ENCODE measurements at places on chromosomes 1 and 21.

- no peak for DNase-seq
Measured at GRCh38 chr1:11731691-11732283, 4.1 kb upstream of the AGTRAP start.

- DNase-seq = no peak
Measured at GRCh38 chr1:245409341-245410195, 254.8 kb downstream of the KIF26B start.

DNA sequence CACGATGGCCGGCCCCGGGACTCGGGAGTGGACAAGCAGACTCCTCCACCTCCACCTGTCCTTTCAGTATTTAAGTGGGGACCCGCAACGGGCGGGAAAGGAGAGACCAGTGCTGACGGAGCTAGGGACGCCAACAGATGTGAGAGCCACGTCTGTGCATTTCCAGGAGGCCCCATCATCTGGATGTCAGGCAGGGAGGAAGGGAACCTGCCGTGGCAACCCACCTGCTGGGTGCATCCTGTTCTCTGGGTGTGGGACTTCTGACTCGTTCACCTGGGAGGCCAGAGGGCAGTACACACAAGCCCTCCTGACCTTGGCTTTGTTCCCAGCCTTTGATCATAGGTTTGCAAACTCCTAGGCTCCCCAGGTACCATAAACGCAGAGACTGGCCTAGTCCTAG lies 5.6 kb upstream of the PCBP3 start:
- DNase-seq = no peak

DNA sequence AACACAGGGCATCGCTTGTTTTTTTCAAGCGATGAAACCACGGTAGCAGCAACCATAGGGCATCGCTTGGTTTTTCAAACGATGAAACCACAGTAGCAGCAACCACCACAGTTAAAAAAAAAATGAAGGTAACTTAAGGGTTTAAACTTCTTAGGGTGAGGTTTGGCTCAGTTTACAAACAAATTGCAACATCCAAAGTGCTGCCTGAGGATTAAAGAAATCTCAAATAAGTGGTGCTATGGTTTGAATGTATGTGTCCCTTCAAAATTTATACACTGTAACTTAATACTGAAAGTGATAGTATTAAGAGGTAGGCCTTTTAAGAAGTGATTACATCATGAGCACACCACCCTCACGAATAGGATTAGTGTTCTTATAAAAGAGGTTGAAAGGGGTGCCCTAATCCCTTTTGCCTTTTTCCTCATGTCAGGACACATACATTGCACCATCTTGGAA lies 6.4 kb upstream of the GBP5 start:
- DNase-seq = no peak

DNA sequence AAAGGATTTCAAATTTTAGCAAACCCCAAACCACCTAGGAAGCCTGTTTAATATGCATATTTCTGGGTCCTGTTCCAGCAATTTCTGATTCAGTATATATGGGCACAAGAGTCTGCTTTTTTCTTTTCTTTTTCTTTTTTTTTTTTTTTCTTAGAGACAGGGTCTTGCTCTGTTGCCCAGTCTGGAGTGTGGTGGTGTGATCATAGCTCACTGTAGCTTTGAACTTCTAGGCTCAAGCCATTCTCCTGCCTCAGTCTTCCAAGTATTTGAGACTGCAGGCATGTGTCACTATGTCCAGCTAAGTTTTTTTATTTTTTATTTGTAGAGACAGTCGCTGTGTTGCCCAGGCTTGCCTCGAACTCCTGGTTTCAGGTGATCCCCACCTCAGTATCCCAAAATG lies 34.8 kb downstream of the CCDC18 start:
- no peak for DNase-seq

- no peak for DNase-seq
Measured at GRCh38 chr1:90502194-90502593, 214.9 kb downstream of the BARHL2 start.

GRCh38 chr1:156194300-156194652 lies 372 bp downstream of the SLC25A44 start:
- no peak for DNase-seq

GRCh38 chr1:95888941-95889390 lies 655.0 kb downstream of the RWDD3 start:
- DNase-seq = no peak

- no peak for DNase-seq
Measured at GRCh38 chr1:236659792-236660587, 26.3 kb upstream of the ACTN2 start.

GRCh38 chr1:167584581-167584980 lies 31.0 kb upstream of the CREG1 start:
- DNase-seq = no peak

DNA sequence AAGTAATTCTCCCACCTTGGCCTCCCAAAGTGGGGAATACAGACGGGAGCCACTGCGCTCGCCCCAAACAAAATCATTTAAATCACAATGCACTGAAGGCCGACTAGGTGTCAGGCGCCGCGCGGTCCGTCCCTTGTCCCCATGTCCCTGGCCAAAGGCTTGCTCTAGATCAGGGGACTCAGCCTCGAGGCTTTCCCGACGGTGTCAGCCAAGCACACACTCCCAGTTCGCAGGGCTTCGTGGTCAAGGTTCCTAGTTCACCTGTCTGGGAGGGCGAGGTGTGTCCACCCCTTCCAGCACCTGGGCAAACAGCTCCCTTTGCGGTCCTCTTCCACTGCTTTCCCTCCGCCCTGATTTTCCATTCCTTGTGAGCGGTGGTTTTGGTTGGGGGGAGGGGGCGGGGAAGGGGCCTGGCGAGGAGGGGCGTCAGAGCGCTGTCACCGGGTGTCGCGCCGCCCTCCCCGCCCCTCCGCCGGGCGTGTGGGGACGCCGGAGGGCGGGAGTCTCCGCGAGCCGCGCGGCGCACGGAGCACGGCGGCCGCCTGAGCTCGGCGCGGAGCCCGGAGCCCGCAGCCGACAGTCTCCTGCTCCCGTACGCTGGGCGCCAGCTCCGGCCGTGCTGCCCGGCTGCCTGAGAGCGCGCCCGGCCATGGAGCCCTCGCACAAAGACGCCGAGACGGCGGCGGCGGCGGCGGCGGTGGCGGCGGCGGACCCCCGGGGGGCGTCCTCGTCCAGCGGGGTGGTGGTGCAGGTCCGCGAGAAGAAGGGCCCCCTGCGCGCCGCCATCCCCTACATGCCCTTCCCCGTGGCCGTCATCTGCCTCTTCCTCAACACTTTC lies at the start of gene STUM:
STUM (plus strand) TSS at position 509 of the 838 bp plus-strand sequence; CDS start at position 650, 141 bp downstream.
- DNase-seq = no peak

DNA sequence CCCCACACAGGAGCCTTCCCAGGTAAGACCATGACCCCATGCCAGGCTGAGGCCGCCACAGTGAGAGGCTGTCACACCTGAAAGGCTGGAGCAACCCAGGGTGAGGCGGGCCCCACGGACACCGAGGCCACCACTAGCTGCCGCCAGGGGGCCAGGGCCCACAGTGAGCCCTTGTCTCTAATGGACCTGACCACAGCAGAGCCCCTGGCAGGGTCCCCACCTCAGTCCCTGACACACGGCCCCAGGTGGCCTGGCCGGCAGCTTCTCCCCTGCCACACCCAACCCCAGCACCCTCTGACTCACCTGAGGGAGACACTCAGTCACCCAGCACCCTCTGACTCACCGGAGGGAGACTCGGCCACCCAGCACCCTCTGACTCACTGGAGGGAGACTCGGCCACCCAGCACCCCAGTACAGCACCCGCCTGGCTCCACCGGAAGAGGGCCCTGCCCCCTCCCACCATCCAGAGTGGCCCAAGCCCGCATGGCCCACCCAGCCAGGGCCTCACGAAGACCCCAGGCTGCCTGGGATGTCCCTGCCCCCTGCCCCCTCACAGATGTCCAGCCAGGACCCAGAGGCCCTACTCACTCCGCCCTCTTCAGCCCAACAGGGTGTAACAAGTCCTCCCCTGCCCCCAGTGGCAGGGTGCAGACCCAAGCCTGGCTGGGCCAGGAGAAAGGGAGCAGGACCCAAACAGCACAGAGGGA lies 4.4 kb downstream of the DVL1 start:
- DNase-seq = peak; percentile 41

DNA sequence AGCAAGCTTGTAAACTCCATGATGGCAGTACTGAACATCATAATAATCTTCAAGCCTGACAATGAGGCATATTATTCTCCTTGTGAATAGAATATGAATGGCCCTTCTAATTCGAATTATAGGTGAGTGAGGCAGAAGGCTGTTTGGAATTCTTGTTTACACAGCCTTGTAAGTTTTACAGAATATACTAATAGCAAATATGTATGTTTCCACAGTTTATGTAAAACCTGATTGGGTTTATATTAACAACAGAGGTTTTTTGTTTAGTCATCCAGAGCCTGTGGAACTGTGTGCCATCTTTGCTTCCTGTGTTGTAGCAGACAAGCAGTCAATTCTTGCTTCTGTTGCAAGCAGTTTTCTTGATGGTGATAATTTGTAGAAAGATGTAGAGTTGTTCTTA lies 8.0 kb downstream of the OSBPL9 start:
- DNase-seq = no peak

DNA sequence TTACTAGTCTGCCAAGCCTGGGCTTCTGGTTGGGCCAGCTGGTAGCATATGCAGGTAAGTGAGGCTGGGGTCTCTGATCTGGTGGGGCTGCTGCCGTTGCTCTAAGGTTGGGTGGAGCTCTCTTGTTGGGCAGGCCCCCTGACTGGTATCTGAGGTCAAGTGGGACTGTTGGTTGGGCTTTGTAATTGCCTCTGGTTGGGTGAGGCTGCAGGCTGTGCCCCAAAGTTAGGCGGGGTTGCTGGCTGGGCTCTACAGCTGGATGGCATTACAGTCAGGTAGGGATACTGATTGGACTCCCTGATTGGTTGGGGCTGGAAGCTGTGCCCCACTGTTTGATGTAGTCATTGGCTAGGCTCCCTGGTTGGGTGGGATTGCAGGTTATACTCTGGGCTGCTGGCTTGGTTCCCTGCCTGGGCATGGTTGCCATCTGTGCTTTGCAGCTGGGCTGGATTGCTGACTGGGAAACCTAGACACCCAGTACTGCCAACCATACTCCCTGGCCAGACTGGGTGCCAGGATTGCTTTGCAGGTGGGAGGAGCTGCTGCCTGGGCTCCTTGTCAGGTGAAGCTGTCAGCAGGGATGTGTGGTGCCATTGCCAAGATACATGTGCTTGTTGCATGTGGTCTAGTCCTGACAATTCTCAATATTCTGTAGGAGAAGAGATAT lies 130.5 kb downstream of the RABGAP1L start:
- DNase-seq = no peak

DNA sequence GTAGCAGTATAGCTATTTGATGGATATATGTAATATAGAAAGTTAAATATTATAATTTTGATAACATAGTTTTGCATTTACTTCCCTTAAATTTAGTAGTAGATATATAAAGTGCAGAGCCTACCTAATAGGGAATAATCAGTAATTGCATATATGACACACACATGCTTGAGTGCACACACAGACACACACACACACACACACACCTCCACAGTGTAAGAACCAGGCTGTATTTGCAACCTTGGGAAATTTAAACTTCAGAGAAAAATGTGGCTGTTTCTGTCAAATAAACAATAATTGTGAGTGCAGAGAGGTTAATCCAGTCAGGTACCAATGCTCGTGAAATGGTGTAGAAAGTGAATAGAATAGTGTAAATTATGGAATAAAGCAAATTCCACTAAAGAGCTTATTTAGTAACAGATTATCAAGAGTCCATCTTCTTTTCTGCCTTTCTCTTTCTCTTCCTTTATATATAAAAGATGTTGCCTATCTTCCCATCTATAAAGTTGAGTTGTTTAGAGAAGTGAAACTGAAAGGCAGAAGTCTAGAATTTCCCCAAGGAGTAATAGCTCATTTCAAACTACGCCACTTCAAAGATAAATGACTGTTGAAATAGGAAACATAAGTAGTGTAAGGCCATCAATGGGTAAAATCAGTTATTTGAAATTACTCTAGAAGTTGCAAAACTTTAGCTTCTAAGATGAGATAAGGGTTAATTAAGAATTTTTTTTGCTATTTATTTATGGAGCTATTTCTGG lies 273.7 kb downstream of the SRGAP2C start:
- no peak for DNase-seq

DNA sequence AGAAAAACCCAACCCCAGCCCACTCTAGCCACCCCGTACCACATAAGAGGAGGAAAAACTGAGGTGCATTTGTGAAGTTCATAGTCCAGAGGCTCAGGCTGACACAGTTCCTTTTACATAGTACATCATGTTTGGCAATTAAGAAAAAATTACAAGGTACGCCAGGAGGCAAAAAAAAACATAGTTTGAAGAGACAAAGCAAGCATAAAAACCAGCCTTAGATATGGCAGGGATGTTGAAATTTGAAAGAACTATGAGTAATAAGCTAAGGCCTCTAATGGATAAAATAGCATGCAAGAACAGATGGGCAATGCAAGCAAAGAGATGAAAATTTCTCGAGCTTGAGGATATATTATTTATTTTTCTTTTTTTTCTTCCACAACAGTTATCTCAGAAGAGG lies 31.9 kb downstream of the MIXL1 start:
- DNase-seq = no peak

DNA sequence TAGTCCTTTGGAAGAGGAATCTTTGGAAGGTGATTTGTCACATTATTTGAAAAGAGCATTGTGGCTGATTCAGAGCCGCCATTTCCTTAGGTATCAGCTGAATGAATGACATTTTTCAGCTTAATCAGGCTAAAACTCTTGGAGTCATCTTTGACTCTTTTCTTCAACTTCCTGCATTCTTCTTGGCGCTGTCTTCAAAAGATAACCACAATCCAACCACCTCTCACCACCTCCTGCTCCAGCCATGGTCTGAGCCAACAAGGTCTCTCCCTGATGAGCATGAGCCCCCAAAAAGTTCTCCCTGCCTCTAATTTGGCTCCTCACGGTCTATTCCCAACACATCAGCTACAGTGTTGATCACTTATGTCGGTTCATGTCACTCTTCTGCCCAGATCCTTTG lies 297.6 kb upstream of the RUNX1 start:
- DNase-seq = no peak

DNA sequence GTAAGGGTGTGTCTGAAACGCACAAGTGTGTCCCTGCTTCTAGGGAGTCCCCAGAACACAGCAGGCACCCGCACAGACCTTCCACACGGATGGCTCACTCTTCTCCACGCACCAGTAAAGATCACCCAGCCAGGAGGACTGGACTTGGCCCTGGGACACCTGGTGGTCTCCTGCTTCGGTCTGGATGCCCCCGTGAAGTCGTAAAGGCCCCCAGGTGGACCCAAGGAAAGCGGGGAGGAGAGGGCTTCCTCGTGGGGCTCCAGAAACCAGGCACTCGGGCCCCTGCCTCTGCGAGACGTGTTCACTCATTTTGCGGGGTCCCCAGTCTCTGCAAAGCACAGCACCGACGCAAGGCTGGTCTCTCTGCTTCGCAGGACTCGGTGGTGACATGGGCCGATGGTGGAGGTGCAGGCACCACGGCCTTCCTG lies 20.2 kb upstream of the COL6A2 start:
- no peak for DNase-seq

GRCh38 chr1:38153778-38154470 lies 107.3 kb upstream of the POU3F1 start:
- no peak for DNase-seq

- no peak for DNase-seq
Measured at GRCh38 chr21:29300807-29301138, 2.1 kb downstream of the BACH1 start.

- DNase-seq = no peak
Measured at GRCh38 chr21:29939924-29940275, at the start of gene GRIK1. TSS of gene GRIK1 (minus strand) at chr21:29939996.

- DNase-seq = no peak
Measured at GRCh38 chr21:26408511-26408910, 164.6 kb downstream of the CYYR1 start.

GRCh38 chr1:25821630-25822091 lies 1.9 kb downstream of the MTFR1L start:
- no peak for DNase-seq

Data from stimulated activated CD8-positive, alpha-beta memory T cell treated with anti-CD3 and anti-CD28 coated beads, Interleukin-4, amount 100 ng/mL, for 24 hours (primary cell).